ENCODE measurements at places on chromosomes 1 and 21.

- no peak for DNase-seq
Observed at GRCh38 chr1:209132736-209133467, 450.6 kb upstream of the CAMK1G start.

DNA sequence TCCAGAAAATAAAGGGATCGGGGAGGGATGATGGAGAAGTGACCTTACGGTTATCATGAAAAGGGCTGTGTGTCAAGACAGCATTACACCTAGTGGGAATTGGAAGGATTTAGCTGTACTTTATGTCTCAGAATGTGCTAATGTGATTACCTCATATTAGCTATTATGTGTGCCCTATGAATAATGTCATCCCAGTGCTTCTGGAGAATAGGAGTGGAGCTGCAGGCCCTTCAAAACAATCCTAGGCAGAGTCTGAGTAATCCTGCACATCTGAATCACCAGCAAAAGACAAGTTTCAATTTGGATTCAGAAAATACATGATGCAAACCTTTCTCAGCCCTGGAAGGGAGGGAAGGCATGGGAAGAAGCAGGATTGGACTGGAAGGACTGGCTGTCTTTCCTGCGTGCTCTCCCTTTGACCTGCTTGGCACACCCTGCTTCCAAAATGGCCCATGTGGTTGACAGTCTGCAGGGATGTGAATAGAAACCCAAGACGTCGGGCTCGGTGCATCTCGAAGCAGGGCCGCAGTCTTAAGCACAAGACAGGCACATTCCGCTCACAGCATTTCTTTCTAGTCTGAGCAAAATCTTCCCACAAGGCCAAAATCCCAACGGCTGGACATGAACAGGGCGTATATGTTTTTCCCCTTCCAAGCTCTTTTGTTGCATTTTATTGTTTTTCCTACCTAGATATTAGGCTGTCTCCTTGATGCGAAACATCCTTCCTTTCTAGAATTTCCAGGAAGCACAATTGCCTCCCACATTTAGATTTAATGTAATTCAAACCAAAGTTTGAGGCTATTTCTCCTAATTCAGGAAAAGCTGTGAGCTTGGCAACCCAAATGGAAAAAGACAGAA, 54.3 kb upstream of the TARBP1 start:
- DNase-seq = peak; percentile 98

- DNase-seq = peak; percentile 35
Observed at GRCh38 chr1:48109390-48110013, 112.3 kb upstream of the TRABD2B start.

GRCh38 chr1:94068999-94069918, 51.7 kb downstream of the ABCA4 start:
- DNase-seq = no peak

GRCh38 chr1:1088029-1088800, 14.1 kb upstream of the RNF223 start:
- no peak for DNase-seq

DNA sequence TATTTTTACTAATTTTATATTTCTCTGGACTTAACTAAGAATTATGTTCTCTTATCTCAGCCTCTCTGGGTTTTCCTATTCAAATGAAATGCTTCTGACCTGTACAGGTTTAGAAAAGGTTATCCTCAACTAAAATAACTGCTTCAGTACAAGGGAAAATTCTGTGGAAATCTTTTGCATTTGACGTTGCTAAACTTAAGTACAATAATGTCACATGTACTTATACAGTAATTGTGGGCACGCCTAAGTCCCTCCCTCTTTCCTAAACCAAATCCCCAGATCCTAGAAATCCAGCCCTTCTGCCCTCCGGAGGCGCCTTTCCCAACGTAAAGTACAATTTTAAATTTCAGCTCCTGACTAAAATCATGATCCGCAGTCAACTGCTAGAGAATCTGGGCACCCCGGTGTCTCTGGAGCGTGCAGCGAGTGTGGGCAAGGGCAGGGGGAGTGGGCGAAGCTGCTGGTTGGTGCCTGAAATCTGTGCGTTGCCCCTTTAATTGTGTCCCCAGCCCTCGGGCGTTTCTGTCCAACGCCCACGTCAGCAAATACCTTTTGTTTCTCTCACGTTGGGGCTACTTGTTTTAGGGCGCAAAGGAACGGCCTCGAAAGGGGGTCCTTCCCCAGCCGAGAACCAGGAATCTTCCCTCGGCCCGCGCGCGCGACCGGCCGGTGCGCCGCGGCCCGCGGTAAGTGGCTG, at the start of gene ZBTB8A:
TSS of gene ZBTB8A (plus strand) at position 541 of the 697 bp plus-strand sequence. CDS start 53,505 bp downstream, outside the sequence.
- DNase-seq = peak; percentile 65

- no peak for DNase-seq
Observed at GRCh38 chr1:10419351-10419750, 10.9 kb upstream of the CENPS start.

GRCh38 chr1:53409233-53409632, 50.0 kb upstream of the DMRTB1 start:
- no peak for DNase-seq

- peak; percentile 70 for DNase-seq
Observed at GRCh38 chr1:91282695-91283420, 121.8 kb downstream of the HFM1 start.

DNA sequence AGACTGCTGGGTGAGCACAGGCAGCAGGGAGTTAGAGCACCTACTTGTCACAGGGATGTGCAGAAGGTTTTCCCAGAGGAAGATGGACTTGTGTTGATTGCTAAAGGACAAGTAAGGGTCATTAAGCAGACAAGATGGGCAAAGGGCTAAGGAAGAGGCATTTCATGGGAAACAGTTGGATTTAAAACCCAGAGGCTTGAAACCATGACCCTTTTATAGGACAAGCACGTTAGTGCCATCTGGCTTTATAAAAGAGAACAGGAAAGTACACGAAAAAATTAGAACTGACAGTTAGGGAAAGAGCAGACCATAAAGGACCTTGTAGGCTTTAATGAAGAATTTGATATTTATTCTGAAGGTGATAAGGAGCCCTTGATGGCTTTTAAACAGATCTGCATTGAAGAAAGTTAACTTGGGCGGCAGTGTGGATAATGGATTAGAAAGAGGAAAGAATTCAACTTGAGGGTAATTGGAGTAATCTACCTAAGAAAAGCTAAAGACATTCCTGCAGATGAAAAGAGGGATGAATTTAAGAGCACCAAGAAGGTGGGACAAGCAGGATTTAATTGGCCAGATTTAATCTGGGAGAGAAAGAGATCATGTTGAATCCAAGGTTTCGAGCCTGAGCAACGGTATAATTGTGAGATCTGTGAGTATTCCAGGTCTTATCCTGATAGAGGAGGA, 68.6 kb downstream of the ZC3H11B start:
- no peak for DNase-seq

DNA sequence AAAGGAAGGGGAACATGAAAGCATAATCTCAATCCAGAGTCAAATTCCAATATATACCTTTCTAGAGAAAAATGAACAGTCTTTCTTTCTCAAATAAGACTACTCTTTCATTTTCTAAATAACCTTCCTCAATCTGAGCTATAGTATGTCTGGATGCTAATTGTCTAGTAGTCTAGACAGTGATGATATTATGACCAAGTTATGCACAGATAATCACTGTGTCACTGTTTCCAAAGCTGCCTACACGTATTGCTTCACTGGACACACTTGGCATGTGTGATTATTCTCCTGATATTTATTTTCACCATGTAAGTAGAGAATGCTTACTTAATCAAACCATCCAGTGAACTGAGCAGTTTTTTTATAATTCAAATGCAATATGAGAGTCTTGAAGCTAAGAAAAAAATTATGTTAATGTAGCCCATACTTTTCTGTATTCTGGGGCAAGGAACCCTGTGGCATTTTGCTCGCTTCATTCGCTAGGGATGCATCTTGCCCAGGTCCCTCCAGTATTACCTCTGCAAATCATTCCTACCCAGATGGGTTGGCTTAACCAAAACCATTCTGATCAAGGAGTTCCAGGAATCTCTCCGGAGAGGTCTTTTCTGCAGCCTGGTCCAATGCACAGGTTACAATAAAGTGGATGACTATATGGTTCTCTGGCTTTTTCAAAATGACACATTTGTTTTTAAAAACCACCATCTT, 303.1 kb upstream of the RUNX1 start:
- peak; percentile 91 for DNase-seq

- peak; percentile 72 for DNase-seq
Observed at GRCh38 chr1:184974056-184974836, at the start of gene NIBAN1. NIBAN1 (minus strand) TSS chr1:184974508; CDS start chr1:184974356, 152 bp downstream.

GRCh38 chr1:84020151-84020550, 21.2 kb upstream of the TTLL7 start:
- DNase-seq = no peak

DNA sequence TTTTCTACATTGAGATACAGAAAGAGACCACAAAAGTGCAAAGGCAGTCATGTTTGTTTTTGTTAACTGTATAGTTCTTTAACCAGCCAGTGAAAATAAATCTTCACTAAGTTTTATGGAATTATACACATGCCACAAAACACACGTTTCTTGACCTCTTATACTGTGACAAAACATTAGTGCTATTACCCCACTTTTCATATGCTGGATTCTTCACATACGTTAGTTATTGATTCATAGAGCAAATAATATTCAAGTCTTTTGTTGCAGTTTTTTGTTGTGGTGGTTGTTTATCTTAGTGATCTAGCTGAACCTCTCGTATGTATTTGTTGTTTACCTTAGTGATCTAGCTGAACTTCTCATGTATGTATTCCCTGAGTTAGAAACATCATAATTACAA, 28.0 kb downstream of the LYPLAL1 start:
- DNase-seq = no peak

GRCh38 chr1:228546541-228547463, 59.6 kb downstream of the RNF187 start:
- no peak for DNase-seq

DNA sequence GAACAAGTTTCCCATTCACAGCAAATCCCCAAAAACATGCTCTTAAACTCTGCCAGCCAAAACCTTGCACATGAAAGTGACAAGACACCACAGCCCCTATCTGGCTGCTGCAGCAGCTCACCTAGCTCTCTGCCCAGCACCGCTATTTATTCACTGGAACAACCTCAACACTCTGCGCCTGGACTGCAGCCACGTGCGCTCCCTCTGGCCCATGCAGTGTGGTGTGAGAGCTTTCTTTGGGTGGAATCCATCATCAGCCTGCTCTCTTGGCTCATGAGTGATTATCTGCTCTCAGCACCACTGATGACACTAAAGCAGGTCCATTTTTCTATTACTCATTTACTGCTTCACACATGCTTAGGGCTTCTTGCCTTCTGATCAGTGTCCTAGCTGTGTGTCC, 11.4 kb downstream of the KCNJ6 start:
- peak; percentile 26 for DNase-seq

- DNase-seq = peak; percentile 13
Observed at GRCh38 chr1:28115267-28115666, 26.9 kb upstream of the EYA3 start.

GRCh38 chr1:56175211-56175610, 404.2 kb downstream of the PLPP3 start:
- DNase-seq = no peak
